ENCODE measurements at places on chromosomes 5 and 9.

DNA sequence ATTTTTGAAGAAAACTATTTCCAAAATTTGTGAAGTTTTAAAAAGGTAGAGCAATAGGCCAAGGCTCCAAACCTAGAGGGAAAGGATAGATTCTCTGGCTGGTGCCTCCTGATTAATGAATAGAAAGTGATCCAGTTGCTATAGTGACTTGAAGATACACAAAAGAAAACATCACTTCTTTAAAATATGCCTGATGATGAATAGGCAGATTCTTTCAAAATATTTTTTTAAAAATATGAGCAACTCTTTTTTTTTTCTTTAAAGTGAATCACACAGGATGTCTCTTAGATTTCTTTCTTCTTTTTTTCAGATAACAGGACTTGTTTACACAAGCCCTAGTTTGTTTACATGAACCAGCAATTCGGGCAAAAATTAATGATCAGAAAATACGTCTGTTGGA is 124.4 kb downstream of the RFK start:
- DNase-seq = no peak

GRCh38 chr5:51652980-51653379 is 269.7 kb downstream of the ISL1 start:
- no peak for DNase-seq

- no peak for DNase-seq
Measured at GRCh38 chr9:37370968-37371563, 51.4 kb upstream of the GRHPR start.

DNA sequence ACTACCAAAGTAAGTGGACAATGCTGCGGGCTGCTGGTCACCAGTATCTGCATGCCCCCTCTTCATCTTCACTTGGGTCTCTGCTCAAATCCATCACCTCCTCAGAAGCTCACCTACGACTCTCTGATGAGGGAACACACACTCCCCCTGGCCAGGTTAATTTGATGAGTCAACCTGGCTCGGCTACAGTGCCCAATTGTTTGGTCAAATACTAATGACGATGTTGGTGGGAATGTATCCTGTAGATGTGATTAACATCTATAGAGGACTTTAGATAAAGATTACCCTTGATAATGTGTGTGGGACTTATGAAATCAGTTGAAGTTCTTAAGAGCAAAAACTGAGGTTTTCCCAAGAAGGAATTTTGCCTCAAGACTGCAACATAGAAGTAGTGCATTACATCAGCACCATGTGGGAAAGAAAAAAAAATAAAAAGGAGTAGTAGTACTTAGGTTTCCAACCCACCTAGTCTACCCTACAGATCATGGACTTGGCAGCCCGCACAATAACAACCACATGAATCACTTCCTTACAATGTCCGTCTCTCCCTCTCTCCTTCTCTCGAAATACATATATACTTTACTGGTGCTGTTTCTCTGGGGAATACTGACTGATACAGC is 467.3 kb downstream of the DNAH5 start:
- no peak for DNase-seq

GRCh38 chr5:98787131-98787719 is 13.8 kb downstream of the RGMB start:
- no peak for DNase-seq

DNA sequence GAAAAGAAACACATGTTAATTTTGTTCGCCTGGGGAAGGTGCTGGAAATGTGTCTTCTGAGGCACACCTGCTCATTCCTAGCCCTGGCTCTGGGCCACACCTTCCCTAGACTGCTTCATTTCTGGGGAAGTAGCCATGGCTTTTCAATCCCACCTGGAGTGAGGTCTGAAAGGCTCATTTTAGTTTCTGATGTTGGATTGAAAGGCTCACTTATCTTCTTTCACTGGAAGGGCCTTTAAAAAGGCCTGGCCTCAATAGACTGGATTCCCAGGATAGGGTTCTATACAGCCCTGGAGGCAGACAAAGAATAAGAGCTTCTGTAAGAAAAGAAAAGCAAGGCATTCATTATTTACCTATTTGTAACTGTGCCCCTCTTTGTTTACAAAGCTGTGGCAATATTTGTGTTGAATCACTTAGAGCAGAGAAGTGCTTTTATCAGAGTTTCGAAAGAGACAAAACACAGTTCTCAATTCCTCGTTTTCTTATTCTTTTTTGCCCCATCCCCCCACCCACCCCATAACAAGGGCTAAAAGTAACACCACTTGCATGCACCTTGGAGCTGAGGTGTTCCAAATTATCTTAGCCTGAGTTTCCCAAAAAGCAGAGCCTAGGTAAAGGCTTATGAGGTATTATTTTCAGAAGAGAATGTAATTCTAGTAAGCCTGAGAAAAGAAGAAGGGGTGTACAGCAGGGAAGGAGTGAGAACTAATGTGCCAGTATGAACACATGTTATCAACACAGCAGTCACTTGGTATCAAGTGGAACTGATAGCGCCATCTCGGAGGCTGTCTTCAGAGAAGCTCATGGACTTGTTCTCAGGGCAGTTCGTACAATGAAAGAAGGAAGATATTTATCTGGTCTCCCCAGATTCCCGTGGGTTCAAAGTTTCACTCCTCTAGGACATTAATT is 413.1 kb downstream of the KCTD16 start:
- DNase-seq = no peak

- no peak for DNase-seq
Measured at GRCh38 chr5:93637697-93638096, 54.7 kb downstream of the NR2F1 start.

GRCh38 chr5:103346162-103346748 is 87.7 kb downstream of the MACIR start:
- no peak for DNase-seq

- DNase-seq = no peak
Measured at GRCh38 chr5:15248731-15249130, 251.2 kb upstream of the FBXL7 start.

GRCh38 chr5:160789219-160789859 is 62.7 kb downstream of the ATP10B start:
- DNase-seq = no peak

- no peak for DNase-seq
Measured at GRCh38 chr9:36842560-36843530, 191.2 kb downstream of the PAX5 start.

GRCh38 chr5:68644971-68645370 is 429.4 kb downstream of the PIK3R1 start:
- no peak for DNase-seq

- DNase-seq = no peak
Measured at GRCh38 chr5:154097031-154097430, 58.3 kb downstream of the MFAP3 start.

DNA sequence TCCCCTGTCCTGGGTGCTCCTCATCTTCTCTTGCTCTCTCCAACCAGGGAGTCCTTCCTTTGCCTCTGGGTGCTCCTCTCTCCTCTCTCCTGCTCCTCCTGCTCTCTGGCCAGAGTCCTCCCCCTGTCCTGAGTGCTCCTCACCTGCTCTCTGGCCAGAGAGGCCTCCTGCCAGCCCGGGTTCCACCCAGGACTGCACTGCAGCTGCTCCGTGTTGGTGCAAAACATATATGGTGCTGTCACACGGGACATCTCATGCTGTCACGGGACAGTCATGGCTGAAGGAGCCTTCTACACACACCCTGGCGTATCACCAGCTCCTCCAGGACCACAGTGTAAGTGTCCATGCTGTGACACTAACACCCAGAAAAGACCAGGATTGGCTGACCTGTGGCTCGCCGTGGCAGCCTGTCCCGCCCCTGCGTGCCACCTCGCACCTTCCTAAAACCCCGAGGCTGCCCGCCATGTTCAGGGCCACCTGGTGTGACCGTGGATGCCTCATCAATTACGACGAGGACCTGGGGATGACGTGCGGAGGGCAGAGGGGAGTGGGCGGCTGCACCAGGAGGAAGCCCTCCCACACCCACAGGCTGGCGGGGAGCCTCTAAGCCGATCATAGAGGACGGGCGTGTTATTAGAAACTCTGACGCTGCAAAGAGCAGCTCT is 27.9 kb upstream of the SLC6A3 start:
- no peak for DNase-seq

DNA sequence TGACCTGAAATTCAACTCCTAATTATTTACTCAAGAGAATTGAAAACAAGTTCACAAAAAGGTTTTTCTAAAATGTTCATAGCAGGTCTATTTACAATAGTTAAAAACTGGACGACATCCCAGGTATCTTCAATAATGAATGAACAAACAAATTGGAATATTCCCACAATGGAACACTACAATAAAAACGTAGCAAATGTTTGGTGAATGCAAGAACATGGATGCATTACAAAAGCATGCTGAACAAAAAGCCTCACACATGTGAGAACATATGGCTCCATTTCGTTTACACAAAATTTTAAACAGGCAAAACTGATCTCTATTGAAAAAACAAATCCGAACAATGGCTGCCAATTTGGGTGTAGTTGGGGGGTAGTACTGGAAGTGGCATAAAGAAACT is 669.9 kb downstream of the MTRR start:
- no peak for DNase-seq

DNA sequence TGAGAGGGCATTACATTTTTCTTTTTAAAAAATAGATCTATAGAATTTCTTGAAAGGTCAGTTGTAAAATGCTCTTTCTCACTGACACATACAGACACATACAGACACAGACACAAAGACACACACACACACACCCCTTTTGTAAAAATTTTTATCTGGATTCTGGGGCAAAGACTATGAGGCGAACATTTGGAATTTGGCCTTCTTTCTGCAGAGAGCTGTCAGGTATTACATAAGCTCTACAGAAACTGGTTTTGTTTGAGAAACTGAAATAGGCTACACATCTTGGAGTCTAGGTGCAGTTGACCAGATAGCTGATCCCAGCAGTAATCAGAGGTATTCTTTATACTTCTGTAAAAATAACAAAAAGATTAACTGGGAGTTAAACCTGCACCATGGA is 315.9 kb upstream of the RPS23 start:
- DNase-seq = no peak

DNA sequence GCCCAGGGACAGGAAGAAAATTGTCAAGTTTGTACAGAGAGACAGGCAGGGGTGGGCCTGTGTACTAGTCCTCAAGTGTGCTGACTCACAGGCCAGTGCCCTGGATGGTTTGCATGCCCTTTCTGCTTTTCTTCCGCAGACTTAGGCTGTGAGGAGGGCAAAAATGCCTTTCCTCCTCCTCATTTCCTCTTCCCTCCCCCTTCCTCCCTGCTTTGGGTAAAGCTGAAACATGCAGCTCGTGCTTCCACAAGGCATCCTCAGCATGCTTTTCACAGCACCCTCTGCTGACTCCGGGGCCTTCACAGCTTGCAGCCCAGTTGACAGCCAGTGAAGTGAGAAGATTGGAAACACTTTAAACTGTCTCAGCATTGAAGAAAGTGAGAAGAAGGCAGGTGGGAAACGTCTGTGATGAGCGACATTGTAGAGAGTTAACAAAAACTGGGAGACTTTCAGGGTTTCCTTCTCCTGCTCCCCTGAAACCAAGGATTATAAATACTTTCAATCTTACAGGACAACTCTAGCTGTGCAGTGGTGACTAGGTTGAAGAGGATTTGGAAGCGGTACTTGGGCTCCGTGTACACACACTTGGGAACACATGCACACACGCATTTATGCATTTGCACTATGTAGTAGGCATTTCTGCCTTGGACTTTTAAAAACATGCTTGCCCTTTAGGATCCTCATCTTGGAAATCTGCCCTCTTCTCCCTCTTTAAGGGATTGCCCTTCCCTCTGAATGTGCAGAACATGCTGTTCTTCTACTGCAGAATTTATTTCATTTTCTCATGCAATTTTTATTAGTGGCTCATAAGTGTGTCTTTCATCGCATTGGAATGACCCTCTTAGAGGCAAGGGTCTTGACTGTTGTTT is 138.8 kb downstream of the GRIA1 start:
- DNase-seq = peak; percentile 85

DNA sequence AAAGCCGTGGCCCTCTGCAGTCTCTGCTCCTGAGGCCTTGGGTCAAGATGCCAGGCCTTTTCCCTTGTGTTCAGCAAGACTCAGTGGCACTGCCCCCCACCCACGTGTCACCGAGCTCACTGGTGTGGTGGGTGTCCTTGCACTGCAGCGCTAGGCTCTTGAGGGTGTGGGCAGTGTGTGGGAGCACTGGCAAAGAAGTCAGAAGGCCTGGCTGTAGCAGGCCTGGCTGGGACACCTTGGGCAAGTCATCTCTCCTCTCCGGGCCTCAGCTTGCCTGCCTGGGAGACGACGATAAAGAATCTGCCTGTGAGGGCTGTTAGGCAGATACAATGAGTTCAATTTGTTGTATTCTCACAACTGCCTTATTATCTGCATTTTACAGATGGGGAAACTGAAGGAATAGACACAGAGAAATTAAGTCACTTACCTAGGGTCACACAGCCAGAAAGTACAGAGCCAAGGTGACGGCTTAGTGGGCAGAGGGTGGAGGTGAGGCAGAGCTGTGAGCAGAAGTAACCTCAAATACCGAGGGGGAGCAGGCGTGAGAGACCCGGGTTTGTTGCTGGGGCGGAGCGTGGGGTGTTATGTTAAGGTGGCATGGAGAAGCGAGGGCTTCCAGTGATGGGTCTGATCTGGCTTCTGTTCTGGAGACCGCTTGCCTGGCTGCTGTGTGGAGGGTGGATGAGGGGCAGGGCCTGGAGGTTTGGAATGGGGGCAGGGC is 1.4 kb downstream of the TSPAN17 start:
- DNase-seq = no peak

GRCh38 chr5:2592766-2593165 is 158.7 kb downstream of the IRX2 start:
- DNase-seq = no peak

GRCh38 chr5:1723476-1723875 is 76.2 kb downstream of the MRPL36 start:
- DNase-seq = no peak

- DNase-seq = no peak
Measured at GRCh38 chr5:52811067-52811749, 23.5 kb downstream of the ITGA1 start.

DNA sequence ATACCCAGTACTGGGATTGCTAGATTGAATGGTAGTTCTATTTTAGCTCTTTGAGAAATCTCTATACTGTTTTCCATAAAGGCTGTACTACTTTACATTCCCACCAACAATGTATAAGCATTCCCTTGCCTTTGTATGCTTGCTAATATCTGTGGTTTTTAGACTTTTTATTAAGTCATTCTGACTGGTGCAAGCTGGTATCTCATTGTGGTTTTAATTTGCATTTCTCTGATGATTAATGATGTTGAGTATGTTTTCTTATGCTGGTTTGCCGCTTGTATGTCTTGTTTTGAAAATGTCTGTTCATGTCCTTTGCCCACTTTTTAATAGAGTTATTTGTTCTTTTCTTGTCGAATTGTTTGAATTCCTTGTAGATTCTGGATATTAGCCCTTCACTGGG is 512.7 kb upstream of the PAPPA start:
- DNase-seq = no peak

- no peak for DNase-seq
Measured at GRCh38 chr5:149714877-149715502, 15.1 kb upstream of the PPARGC1B start.

- no peak for DNase-seq
Measured at GRCh38 chr5:151417712-151418111, 29.7 kb upstream of the SLC36A1 start.

DNA sequence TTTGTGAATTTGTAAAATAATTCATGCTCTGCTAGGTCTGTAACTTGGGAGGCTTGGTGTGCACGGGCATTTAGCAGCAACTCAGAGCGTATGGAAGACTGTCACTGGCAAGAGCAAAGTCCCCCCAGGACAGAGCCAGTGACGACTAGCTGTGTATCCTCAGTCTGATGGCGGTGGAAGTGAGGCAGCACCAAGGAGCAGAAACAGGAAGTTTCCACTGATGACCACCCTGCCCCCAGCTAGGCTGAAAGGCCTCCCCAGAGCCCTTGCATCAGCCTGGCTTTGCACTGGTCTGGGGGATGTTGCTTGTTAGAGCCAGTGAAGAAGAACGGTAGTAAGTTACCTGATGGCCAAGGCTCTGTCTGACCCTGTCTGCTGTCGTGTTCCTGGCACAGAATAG is 66.8 kb upstream of the ABL1 start:
- DNase-seq = no peak

- no peak for DNase-seq
Measured at GRCh38 chr5:134590992-134591659, 41.5 kb downstream of the SAR1B start.
